ENCODE measurements at places on chromosomes 5 and 9.

- DNase-seq, result no peak
Observed at GRCh38 chr9:104386425-104387069, 117.5 kb upstream of the OR13F1 start.

DNA sequence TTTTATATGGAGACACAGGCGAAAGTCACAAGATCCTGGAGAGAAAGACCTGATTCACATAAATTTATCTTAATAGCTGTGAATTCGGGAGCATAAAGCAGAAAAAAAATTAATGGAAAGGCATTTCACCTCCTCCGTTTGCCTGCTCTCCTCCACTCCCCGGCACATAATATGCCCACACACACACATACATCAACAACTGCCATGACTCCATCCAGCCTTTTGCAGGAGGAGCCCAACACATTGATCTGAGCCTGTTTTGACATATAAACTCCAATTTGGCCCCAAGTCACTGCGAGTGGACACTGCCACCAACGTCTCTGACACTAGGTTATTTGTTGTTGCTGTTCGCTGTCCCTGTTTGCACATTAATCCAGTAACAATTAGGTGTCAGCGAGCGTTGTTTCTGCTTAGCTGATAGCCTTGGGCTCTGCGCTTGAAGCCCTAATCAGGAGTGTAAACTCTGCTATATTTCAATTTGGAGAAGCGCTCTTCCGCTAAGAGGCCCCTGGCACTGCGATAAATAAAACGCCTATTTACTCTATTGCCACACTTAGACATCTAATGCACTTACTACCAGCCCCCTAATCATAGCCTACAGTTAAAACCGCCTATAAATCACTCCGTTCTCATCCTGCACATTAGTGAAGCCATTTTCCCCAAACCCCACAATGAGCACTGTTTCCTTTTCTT lies 195.8 kb upstream of the TBCA start:
- no peak for DNase-seq

DNA sequence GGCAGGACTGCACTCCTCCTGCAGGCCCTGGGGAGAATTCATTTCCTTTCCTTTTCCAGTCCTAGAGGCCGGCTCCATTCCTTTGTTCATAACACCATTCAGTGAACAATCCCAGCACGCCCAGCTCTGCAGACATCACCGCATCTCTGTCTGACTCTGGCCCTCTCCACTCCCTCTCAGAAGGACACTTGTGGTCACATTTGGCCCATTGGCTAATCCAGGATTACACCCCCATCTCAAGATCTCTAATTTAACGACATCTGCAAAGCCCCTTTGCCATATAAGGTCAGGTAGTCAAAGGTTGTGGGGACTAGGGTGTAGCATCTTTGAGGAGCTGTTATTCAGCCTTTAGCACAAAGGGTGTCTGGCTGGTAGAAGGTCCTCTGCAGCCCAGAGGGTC lies 185.0 kb upstream of the DAP start:
- DNase-seq, result no peak

GRCh38 chr5:81105261-81105877 lies 127.8 kb upstream of the CKMT2 start:
- DNase-seq, result no peak

DNA sequence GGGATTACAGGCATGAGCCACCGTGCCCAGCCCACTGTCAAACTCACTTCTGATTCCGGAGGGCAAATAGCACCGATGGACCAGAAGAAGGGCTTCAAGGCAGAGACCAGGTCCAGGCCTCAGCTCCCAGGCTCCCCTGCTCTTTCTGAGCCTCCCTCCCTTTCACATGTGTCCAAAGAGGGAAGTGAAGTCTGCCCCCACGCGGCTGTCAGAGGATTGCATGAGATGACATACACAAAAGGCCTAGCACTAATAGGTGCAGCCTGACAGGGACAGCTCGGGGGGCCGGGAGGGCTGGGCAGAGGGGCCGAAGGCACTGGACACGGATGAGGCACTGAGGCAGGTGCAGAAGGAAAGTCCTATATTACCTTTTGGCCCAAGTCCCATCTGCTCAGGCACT lies 16.1 kb downstream of the FBP1 start:
- DNase-seq, result no peak

DNA sequence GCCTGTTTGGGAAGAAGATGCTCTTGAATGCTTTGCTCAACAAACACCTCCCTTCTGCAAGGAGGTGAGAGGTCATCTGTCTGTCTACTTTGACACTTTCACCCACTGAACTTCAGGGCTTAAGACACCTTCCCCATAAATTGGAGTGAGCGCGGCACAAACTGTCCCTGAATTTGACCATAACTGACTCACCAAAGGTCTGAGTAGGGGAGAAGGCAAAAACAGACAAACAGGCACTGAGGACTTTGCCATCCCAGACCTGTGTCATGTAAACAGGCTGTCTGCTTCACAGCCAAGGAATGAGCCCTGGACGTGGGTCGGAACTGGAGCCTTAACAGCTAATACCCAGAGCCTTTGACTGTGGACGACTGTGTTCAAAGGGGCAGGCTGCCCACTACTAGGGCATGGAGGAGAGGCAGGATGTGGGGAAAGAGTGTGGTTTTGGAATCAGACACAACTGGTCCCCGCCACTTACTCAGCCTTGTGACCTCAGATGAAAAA lies 320.9 kb upstream of the KLF4 start:
- no peak for DNase-seq

DNA sequence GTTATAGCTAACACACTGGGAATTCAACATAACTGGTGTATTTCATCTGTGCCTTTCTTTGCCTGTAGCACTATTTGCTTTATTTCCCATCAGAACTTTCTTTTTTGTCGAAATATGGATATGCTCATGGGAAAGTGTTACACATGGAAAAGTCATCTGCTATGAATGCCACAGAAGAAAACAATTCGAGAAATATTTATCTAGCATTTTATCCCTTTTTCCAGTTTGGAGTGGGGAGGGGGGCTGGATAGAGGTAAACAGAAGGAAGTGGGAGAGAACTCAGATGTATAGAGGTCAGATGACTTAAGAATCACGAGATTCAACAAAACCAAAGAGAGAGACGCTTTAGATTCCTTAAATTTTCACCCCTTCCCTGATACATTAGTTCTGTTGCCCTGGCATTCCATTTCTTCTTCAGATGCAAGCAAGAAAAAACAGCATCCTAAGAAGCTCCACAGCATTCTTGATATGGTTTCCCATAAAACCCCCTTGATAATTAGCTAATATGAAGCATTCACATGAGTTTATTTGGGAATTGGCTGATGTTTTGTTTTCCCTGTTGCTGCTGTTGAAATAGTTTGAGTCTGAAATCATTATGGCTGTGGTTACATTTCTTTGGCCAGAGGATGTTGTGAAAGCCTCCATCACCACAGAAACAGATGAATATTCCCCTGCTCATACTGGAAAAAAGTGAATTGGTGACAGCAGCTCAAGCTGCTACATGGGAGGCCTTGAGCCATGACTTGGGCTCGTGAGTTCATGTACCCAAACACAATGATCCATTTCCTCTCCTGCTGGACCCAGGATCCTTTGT lies 335.8 kb upstream of the DAB2 start:
- no peak for DNase-seq

GRCh38 chr5:32833663-32834062 lies 122.5 kb downstream of the NPR3 start:
- no peak for DNase-seq

- DNase-seq, result no peak
Observed at GRCh38 chr5:176365351-176366231, at the start of gene ARL10. Gene ARL10 (plus strand): TSS chr5:176365487. CDS start chr5:176365564, 77 bp downstream.

- DNase-seq, result no peak
Observed at GRCh38 chr5:116436674-116437350, 137.8 kb downstream of the SEMA6A start.

- no peak for DNase-seq
Observed at GRCh38 chr5:42940853-42941252, 99.3 kb downstream of the ANXA2R start.

DNA sequence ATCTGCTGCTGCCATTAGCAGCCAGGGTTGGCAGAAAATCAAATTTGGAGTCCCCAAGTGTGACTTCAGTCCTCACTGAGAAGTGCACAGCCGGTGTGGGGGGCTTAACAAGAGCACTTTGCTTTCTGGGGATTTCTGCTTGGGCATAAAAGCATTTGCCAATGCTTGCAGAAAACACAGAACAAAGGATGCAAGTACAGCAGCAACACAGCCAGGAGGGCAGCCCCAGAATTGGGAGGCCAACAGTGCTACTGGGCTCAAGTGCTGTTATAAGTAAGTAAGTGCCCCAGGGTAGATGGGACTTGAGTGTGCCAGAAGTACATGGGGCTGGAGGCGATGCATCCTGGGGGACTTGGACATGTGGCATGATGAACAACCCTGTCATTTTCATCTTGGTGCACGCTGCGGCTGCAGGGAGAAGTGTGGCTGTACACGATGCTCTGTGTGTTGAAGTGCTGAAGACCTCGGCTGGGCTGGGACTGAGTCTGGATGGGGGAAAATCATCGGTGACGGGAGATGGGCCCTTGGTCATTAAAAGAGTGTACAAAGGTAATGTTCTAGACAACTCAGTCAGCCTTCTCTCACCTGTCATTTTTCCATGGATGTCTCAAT lies 73.3 kb downstream of the GOLPH3 start:
- peak; percentile 79 for DNase-seq

DNA sequence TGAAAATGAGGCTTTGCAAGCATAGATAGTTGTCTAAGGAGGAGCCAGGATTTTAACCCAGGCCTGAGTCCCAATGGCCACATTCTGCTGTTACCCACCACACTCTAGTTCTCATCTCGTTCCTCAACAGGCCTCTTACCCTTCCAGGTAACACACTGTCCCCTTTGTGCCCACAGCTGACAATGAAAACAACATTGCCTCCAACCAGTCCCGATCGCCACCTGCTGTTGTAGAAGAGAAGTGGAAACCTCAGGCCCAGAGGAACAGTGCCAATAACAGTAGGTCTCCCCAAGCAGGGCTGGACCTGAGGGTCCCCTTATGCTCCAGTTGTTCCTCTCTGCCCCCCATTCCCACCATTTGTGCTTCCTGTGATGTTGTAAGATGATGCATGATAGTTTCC lies 30.4 kb downstream of the AMBP start:
- DNase-seq, result peak; percentile 37

Data from vagina (tissue), 2 donors.